ENCODE measurements at places on chromosomes 5 and 9.

- no peak for DNase-seq
Measured at GRCh38 chr9:107068581-107068980, 205.6 kb downstream of the ZNF462 start.

- DNase-seq = peak; percentile 8
Measured at GRCh38 chr5:7395947-7396712, at the start of gene ADCY2. ADCY2 (plus strand) TSS chr5:7396138; CDS start chr5:7396297, 159 bp downstream.

GRCh38 chr5:618450-618849 is 6.3 kb downstream of the CEP72 start:
- DNase-seq = no peak

GRCh38 chr5:42992088-42992879 is 47.8 kb downstream of the ANXA2R start:
- peak; percentile 89 for DNase-seq

- DNase-seq = no peak
Measured at GRCh38 chr5:158763217-158763616, 336.5 kb downstream of the EBF1 start.

DNA sequence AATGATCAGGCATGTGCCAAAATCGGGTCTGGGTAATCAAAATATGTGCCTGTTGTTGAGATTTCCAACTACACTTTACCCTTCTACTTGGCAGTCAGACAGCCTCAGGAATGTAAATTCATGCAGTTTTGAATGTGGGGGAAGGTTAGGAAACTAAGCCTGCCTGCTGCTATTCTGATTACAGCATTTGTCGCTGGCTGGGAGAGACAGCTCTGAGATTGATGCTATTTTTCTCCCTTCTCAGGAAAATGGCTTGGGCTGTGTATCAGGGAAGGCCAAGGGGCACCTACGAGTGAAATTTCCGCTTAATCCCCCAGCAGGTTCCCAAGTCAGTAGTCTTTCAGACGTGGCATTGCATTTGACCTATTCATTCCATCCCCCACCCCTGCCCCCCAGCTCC is 3.6 kb upstream of the RGS7BP start:
- DNase-seq = no peak

DNA sequence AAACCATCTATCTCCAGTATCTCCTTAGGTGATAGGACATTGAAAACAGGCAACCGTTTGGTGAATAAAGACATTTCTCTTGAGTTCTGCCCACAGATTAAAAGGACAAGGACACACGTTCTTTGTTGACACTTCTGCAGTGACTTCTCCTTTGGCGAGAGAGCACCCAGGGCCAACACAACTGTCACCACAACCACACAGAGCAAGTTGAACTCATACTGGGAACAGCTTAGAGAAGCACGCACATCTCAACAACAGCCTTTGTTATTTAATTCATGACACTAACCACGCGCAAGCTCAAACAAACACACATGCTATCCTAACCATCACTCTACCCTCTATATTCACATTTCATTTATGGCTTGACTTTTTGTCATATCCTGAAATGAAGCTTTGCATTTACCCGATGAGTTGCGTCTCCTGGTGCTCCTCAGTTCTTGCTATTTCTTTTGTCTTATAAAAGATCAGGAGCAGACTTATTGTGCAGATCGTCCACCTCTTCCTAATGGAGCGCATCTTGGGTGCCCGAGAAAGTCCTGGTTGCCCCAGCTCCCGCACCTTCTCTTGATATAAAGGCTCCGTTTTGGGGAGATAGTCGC is 543 bp downstream of the ST8SIA4 start:
- DNase-seq = no peak

DNA sequence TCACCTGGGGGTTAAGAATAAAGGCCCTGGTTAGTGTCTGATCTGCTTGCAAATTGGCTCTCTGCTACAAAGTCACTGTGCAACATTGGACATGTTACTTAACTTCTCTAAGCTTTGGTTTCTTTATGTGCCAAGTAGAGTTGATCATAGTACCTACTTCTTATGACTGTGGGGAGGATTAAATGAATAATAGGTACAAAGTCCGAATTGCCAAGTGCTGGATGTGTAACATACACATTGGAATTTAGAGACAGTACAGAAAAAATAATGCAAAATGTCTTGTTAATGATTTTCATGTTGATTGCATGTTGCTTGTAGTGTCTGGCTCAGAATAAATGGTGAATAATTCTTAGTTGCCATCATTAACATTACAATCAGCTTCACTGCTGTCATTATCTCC is 2.2 kb downstream of the DOCK8 start:
- DNase-seq = no peak

DNA sequence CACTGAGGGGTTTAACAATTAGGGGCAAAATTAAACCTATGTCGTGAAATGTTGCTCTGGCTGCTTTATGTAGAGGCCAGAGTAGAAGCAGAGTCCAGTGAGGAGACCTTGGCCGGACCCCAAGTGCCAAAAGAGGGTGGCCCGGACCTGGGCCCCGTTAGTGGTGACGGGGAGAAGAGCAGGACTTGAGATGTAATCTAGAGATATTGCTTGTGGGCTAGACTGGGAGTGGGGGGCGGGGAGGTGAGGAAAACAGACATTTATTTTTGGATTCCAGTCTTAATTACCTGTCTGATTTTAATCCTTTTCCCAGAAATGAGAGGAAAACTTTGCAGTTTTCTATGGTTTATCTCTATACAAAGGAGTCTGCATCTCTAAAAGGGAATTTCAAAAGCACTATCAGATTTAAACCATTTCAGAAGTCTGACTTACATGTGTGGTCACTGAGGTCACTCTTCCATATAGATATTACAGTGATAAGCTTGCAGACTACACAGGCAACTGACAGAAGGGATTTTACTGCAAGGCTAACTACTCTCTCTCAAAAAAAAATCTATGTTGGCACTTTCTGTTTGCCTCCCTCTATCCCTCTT is 108.1 kb downstream of the MED27 start:
- no peak for DNase-seq

GRCh38 chr5:177327539-177328522 is 16.1 kb upstream of the MXD3 start:
- DNase-seq = no peak

DNA sequence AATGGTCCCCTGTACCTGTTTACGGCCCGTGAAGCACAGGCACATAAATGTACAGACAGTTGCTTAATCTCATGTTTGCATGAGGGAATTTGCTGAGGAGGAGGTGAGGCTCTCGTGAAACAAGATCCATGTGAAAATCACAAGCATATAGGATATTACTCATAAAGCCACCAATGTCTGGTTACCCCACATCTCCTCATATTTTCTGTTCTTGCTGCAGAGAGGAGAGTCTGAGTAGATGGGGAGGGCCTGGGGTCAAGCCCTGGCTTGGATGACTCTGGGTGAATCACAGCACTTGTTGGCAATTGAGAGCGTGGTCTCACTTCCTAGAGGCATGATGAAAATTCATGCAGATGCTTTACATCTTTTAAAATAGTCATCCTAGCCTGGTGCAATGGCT is 975 bp downstream of the AGXT2 start:
- peak; percentile 65 for DNase-seq

DNA sequence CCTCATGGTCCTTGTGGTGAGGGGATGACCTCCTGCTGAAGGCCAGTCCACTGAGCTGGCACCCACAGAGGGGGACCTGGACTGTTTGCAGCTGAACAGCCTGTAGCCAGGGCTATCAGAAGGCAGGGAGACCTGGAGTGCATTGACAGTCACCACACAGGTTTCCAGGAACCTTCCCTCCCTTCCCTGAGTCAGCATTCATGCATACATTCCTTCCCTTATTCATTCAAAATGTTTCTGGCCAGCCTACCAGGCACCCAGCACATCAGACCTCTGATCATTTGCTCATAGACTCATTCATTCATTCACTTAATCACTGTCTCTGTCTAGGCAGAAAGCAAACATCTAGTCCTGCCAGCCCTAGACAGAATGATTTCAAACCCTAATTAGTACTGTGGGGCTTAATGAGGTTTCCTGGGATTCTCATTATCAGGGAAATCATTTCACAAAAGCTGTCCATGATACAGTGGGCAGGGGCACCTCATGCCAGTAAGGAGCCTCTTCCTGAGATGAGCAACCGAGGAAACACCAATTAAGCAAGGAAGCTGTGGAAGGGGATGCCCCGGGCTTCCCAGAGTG is 110.1 kb upstream of the PPP1R26 start:
- DNase-seq = no peak
